ENCODE measurements at places on chromosomes 5 and 9.

GRCh38 chr5:127445328-127445727 lies 72.1 kb upstream of the PRRC1 start:
- DNase-seq = no peak

DNA sequence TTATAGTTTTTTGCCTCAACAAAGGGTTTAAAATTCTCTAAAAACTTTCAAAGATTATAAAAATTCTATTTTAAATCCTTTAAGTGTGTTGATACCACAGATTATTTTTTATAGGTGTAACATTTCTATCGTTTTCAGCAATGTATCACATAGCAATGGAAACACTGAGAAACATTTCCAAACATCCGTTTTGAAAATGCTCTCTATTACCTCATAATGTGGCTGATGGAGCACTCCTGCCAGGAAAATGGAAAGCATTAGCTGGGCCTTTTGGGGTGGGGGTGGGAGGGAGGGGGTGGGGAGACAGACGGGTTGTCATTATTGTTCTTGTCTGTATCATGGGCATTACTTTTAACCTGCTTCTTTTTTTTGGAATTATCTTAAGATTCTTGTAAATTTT lies 516.5 kb downstream of the ACTL7B start:
- no peak for DNase-seq

DNA sequence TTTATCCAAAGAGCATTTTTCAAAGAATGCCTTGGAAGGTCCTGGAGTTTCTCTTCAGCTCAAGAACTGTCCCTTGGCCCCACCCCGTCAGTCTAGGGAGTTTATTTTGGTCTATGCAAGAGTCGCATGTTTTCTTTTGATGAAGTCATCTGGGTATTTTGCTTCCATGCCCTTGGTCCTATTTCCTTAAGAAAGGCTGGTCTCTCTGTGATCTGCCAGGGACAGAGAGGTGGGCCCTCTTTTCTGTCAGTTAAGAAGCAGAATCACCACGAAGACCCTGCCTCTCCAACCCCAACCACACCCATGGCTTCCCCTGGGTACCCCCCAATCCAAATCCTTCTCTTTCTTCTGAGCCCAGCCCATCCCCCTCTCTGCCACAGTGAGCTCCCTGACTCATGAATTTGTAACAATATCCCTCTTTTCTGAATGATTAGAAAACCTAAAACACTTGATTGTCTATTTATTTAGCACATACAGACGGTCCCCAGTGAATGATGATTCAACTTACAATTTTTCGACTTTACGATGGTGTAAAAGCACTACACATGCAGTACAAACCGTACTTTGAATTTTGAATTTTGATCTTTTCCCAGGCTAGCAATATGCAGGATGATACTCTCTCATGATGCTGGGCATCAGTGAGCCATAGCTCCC lies 163.5 kb upstream of the ADRA1B start:
- no peak for DNase-seq

DNA sequence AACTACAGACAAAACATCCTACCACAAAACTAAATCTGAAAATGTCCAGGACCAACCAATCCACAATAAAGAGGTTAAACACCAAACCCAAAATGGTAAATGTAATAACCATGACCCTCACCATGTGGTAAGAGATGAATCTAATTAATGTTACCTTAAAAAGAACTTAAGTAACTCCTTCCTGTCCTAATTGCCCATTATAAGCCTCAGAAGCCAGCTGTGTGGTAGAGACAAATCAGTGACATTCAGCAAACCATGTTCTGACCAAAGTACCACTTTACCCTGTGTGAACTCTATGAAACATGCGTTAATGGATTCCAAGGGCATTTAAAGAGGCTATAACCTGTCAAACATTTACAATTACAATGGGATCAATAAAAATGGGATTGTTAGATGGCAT lies 25.0 kb downstream of the LPAR1 start:
- DNase-seq = no peak

GRCh38 chr5:169945831-169946261 lies 34.4 kb downstream of the INSYN2B start:
- no peak for DNase-seq

DNA sequence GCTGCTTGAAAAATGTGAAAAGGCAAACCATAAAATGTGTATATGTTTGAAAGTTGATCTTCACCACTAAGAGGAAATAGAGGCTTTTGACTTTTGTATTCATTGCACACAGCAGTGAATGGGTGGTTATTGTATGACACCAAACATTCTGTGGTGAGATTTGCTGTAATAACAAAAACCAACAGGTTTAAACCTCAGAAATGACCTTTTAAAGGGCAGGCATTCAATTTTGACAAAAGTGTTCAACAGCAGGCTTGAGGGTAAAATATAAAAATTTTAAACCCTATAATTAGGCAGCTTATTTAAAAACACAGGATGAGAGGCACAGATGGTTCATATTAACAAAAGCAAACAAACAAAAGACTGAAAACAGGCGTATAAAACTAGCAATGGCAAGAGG lies 128.1 kb upstream of the NUDT12 start:
- DNase-seq = no peak

- no peak for DNase-seq
These were observed 96.6 kb downstream of the ISL1 start for GRCh38 chr5:51479840-51480239.

GRCh38 chr5:107968998-107969397 lies 298.3 kb upstream of the EFNA5 start:
- no peak for DNase-seq

DNA sequence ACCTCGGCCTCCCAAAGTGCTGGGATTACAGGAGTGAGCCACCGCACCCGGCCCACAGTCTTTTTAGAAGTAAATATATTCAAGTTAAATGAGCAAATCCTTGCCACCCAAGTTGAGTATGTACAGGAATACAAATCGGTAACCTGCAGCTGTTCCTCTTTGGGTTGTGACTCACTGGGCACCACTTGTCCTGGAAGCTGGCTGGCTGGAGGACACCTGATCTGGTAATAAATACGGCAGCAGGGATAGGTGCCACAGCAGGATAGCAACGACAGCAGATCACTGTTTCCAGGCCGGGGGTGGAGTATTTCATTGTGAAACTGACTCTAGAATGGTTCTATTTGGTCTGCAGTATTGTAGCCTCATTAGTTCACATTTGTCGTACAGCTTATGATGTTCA lies 35.7 kb upstream of the SLC36A2 start:
- DNase-seq = no peak

DNA sequence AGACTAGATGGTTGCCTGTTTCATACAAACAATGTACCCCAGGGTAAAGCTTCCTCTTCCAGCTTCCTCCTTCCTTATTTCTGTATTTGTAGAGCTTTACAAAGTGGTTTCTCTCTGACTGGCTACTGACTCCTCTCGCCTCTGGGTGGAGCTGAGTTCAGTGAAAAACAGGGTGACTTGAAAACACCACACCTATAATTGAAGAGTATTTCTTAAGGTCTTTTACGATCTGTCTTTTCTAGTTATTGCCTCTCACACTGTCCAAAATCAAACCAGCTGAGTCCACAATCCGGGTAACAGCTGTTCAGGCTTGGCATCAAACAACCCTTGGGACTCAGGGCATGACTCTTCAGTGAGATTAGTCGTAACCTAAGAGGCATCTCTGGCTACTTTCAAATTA lies 200.4 kb downstream of the ARRDC3 start:
- no peak for DNase-seq

DNA sequence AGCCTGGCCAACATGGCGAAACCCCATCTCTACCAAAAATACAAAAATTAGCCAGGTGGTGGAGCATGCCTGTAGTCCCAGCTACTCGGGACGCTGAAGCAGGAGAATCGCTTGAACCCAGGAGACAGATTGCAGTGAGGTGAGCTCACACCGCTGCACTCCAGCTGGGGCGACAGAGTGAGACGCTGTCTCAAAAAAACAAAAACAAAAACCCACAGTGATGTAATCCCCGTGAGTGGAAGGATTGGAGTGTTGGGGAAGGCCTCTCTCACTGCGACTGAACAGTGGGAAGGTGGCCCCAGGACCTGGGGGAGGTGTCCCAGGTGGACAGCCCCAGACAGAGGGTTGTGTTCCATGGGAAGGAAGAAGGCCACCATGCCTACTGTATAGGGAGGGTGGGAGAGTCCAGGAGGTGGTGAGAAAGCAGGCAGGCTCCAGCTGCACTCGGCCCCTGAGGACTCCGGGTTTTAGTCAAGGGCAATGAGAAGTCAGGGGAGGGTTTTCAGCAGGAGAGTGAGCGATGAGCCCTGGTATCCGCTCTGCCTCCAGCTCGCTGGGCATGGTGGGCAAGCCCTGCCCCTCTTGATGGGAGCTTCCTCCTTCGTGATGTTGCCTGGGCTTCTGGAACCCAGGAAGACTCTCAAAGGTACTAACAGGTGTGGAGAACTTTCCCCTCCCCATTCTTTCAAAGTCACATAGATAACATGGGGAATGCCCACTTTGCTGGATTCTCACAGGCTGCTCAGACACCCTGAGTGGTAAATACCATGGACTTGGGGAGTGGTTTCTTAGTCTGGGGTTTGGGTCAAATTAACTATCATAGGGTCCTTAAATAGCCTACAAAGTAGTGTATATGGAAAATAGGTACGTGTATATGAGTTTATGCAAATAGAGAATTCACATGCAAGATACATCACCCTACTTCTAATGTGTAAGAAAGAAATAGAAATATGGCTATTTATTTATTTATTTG lies 74.7 kb downstream of the PPARGC1B start:
- DNase-seq = no peak

- no peak for DNase-seq
These were observed 438 bp downstream of the TRIP13 start for GRCh38 chr5:893137-893506.

DNA sequence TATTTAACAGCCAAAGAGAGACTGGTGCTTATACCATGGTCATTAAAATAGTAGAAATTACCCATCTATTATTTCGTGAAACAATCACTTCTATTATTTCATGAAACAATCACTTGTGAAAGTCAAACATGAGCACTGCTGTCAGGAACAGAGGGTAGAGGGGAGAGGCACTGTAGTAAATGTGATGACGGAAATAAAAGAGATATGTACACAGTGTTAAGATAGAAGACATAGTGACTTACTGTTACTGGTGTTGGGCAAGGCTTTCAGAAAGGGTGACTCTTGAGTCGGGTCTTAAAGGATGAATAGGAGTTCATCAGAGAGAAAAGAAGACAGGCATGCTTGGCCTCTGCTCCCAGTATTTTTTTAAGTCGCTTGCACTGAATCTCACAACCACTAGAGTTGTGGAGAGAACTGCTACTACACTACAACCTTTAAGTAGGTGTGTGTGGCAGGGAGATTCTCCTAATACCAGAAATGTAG lies 162.6 kb upstream of the GNA14 start:
- DNase-seq = no peak

DNA sequence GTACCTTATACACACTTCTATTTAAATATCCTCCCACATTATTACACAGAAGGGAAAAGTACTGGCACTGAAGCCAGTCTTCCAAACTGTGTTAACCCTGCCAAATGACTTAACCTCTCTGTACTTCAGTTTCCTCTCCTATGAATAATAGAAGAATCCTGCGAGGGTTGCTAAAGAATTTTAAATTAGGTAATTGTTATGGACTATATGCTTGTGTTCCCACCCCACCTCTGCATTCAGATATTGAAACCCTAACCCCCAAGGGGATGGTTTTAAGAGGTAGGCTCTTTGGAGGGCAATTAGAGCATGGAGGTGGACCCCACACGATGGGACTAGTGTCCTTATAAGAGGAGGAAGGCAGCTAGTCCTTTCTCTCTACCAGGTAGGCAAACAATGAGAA lies 72.7 kb downstream of the TTLL11 start:
- no peak for DNase-seq

GRCh38 chr5:91307048-91307447 lies 76.1 kb downstream of the ARRDC3 start:
- DNase-seq = no peak

DNA sequence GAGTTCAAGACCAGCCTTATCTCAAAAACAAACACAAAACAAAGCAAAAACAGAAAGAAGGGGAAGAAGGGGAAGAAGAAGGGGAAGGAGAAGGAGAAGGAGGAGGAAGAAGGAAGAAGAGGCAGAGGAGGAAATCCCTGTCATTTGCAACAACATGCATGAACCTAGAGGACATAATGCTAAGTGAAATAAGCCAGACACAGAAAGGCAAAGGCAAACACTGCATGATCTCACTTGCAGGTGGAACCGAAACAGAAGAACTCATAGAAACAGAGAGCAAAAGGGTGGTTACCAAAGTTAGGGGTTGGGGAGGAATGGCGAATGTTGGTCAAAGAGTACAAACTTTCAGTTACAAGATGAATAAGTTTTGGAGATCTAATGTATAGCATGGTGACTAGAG lies 135.4 kb downstream of the UGCG start:
- no peak for DNase-seq

DNA sequence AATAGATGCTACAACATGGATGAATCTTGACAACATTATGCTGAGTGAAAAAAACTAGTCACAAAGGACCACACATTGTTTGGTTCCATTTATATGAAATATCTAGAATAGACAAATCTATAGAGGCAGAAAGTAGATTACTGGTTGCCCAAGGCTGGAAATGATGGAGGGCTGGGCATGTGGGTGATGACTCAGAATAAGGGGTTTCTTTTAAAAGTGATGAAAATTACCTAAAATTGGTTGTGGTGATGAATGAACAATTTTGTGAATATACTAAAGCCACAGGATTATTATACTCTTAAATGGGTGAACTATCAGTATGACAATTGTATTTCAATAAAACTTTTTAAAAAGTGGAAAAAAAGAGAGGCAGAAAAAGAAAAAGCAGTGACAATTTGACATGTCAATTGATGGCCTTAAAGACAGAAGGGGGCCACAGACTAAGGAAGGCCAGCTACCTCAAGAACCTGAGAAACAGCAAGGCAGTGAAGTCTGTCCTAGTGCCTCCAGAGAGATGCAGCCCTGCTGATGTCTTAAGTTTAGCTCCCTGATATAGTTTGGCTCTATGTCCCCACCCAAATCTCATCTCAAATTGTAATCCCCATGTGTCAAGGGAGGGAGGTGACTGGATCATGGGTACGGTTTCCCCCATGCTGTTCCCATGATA lies 182.7 kb downstream of the PIK3R1 start:
- no peak for DNase-seq

GRCh38 chr9:134262035-134262434 lies 64.2 kb upstream of the RXRA start:
- no peak for DNase-seq

DNA sequence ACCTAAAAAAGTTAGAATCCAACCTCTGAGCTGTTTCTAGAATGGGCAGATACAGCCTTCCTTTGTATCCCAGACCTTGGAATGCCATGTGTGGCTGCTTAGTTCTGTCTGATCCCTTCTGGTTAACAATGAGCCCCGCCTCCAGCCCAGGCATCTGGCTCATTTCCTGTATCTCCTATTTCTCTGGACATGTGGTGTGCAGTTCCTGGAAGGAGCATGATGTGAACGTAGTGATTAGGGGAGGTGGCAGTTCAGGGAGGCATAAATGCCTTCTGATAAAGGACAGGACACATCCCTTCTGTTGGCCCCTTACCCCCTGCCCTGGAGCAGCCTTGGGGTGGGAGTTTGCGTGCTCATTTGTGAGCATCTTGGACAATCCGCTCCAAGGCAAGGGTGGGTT lies 243.0 kb downstream of the ZSWIM6 start:
- no peak for DNase-seq
